ENCODE measurements at places on chromosomes 3 and 15.

DNA sequence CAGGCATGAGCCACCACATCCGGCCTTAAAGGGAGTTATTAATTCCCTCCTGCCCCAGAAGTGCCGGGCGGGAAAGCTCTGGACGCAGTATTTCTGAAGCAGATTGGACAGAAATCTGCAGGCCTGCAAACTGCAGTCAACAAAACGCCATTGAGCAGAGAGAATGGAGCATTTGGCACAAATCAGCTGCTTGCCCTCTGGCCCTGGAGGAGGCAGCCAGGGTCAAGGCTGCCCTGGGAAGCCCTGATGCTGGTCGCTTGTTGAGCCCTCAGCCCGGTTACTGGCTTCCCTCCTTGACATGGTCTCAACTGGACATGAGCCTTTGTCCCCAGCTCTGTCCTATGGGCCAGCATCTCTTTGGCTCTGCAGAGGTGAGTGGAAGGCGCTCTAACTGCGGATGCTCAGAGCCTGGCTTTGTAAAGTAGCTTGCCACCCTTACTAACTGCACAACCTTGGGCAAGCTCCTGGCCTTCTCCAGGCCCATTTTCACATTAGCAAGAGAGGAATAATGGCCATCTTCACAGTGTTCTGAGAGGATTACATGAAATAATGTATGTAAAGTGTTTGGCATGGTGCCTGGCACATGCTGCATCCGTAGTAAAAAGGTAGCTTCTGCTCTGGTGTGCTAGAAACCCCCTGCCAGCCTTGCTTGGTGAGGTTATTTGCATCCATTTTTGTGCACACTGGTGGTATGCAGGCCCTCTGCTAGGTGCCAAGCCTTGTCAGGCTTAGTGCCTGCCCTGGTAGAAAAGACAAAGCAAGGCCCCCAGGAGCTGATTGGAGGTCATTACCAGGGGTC lies 4.1 kb downstream of the SEMA4B start:
- DNase-seq, result no peak

- DNase-seq, result no peak
Measured at GRCh38 chr3:4313606-4314293, 10.6 kb downstream of the SETMAR start.

GRCh38 chr15:43285609-43286037 lies 18.9 kb upstream of the TGM5 start:
- DNase-seq, result peak; percentile 27

DNA sequence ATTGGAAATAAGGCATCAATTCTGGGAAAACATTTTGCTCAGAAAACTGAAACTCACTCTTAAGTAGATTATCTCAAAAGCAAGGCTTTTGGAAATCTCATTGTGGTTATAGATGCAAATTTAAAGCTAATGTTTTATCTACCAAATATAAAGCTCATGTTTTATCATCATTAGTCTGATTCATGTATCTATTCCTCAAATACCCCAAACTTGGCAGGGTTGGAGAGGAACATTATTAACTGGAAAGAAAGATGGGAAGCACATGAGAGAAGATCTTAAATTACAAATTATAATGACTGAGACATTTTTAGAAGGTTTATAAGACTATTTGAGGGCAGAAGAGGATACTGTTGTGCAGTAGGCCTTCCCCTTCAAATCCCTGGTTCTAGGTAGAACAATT lies 137.3 kb upstream of the TGFBR2 start:
- DNase-seq, result no peak

DNA sequence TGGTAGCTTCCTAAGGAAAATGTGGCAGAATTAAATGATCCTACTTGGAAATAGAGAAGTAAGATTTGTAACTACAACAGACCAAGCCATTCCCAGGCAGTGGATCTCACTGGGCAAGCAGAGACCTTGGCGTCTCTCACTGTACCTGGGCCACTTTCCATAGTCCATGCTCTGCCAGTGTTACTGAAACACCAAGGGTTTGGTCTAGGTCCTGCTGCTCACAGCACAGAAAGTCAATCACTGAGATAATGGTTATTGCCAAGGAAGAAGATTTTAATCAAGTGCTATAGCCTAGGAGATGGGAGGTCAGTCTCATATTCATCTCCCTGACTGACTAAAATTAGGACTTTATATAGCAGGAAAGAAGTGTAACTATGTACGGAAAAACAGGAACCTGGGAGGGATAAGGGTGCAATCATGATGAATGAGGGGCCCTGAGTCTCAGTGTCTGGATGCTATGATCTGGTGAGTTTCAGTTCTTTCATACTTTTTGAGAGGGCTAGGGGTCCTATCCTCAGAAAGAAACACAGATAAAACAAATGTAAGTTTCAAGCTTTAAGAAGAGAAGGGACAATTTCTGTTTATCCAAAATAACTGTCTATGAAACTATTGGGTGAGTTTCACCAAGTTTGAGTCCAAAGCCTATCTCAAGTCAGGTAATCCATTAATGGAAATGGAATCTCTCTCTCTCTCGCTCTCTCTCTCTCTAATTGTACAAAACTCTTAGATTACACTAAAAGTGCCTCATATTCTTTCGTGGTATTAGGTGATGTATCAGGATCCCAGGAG lies 20.6 kb downstream of the GPR15 start:
- DNase-seq, result no peak

DNA sequence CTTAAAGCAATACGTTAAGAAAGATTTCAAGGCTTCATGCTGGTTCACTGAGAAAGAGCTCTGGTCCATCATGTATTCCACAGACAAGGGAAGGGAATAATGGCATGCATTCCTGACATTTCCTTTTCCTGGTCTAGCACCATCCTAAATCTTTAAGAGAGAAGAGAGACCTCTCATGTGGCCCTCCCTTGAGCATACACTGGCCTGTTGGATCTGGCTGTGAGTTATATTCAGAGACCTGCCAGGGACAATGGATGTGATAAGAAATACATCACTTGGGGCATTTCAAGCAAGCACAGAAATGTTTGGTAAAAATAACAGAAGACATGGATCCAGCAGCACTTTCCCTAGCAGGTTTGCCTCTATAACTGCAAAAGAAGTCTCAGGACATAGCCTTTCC lies 507.8 kb downstream of the NLGN1 start:
- DNase-seq, result no peak

DNA sequence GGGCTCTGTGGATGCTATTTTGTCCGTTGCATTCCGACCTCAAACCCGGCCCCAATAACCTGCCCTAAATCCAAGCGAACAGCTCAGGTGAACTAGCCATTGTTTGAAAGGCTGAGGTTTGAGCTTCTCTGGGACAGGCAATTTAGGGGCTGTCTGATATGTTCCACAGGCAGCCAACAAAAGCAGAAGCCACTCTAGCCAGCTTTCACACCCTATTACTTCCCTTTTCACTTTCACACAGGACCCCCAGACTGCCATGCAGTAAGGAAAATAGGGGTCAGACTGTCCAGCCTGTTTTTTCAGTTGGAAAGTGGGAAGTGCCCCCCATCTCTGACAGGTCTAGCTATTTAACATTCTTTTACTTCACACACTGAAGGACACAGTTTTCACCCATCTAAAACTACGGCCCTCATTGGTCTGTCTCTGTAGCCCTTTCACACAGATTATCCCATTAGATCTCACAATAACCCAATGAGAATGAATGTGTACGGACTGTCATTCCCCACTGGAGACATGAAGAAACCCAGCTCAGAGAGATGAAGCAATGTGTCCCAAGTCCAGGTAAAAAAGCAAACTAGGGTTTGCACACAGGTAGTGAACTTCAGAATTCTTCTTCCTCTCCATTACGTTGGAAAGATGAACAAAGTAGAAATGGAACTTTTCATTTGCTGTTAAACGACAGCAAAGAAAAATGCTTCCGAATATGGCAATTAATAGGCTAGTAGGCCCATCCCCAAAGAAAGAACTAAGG lies 1.9 kb downstream of the CCDC12 start:
- no peak for DNase-seq

GRCh38 chr3:30492322-30493192 lies 113.8 kb upstream of the TGFBR2 start:
- no peak for DNase-seq

- DNase-seq, result peak; percentile 42
Measured at GRCh38 chr3:129829640-129830039, 63.9 kb downstream of the TMCC1 start.

DNA sequence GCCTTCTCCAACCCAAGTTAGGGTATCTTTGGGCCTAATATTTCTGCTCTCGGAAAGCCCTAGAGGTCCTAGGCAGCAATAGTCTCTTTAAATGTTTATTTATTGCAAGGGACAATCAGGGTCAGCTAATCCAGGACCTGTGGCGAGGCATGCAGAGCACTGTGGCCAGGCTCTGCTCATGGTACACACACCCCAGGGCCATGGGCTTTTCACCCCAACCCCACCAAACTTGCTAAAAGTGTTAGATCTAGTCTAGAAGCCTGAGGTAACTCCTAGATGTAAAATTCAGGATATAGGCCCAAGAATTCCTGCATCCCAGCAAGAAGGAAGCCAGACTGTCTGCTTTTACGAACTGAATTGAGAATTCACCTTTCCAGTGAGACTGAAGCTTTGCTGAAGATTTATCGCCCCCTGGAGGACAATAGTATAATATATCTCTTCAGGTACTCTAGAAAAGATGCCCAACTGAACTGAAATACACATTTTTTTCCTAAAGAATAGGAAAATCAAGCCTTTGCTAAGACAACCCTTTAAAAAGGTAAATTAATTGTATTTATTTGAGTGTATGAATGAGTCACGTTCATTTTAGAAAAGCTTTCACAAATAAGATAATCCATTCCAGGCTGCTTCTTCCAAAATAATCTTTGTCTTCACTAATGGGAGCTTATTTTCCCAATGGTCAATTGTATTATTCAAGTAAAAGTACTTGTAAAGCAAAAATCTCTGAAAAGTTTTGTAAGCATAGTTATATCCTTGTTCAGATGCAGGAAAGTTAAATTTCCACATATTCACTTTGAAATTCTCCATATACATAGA lies 89.8 kb downstream of the LRRC3B start:
- DNase-seq, result peak; percentile 14

GRCh38 chr3:124520970-124521369 lies 209.3 kb upstream of the UMPS start:
- peak; percentile 98 for DNase-seq

GRCh38 chr3:103554451-103554850 lies 1119.6 kb downstream of the ZPLD1 start:
- DNase-seq, result no peak

- peak; percentile 45 for DNase-seq
Measured at GRCh38 chr3:60917141-60917540, 334.1 kb downstream of the FHIT start.

GRCh38 chr3:72924055-72924454 lies 36.2 kb downstream of the GXYLT2 start:
- DNase-seq, result no peak

DNA sequence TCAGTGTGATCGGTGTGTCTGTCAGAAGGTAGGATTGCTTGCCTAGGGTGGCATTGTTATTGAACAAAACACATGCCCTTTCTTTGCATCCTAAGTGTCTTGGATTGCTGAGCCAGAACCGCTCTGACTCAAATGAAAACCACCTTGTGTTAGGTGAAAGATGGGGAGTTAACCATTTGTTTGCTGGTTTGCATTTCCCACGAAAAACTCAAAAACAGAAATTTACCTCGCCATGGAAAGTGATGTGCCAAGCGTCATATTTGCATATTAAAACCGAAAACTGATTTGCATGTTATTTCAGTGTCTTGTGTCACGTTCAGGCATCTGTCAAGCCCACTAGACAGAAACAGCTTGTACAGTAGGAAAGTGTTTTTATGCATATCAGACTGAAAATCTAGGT lies 474.6 kb upstream of the TPRG1 start:
- no peak for DNase-seq

GRCh38 chr15:98123297-98123696 lies 162.8 kb downstream of the ARRDC4 start:
- no peak for DNase-seq

DNA sequence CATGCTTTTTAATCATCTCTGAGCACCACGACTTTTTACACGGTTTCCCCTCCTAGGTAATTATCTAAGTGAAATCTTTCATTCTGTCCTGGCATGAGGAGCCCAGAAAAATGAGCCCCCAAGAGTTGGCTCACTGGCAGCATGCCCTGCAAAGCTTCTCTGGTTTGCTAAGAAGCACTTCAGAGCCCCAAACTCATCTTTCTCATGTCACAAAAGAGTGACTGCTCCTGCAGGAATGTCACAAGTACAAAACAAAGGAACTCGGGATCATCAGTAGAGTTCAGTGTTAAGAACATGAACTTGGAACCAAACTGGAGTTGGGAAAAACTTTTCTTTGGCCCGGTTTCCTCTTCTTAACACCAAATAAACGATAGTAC lies 123.9 kb downstream of the FOXB1 start:
- DNase-seq, result no peak

GRCh38 chr3:176412771-176413170 lies 784.5 kb downstream of the TBL1XR1 start:
- DNase-seq, result no peak

- DNase-seq, result no peak
Measured at GRCh38 chr3:6439226-6439625, 421.7 kb upstream of the GRM7 start.

DNA sequence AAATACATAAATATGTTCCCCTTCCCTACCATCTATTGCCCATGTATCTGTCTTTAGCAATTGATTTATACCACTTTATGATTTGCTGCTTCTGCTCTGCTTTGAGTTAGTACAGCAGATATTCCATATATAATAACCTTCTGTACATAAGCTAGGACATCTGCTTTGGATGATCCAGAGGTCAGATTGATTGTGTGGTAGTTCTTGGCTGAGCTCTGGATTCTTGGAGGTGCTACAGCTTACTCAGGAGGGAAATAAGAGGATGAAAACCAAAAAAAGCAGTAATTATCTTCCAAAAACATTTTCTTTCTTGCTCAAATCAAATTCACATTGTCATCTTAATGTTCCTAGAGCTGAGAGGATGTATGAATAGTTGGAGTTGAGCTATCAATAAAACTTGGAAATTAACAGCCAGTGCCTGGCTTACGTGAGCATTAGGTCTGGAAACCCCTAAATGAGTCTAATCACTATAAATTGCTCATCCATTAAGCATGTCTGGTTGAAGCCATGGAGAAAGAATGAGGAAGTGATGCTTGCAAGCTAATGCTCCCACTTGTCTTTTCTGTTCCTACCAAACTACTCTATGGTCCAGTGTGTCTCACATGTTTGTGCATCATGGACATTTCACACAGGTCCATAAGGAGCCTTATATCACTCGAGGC lies 36.3 kb upstream of the TMEM42 start:
- no peak for DNase-seq

DNA sequence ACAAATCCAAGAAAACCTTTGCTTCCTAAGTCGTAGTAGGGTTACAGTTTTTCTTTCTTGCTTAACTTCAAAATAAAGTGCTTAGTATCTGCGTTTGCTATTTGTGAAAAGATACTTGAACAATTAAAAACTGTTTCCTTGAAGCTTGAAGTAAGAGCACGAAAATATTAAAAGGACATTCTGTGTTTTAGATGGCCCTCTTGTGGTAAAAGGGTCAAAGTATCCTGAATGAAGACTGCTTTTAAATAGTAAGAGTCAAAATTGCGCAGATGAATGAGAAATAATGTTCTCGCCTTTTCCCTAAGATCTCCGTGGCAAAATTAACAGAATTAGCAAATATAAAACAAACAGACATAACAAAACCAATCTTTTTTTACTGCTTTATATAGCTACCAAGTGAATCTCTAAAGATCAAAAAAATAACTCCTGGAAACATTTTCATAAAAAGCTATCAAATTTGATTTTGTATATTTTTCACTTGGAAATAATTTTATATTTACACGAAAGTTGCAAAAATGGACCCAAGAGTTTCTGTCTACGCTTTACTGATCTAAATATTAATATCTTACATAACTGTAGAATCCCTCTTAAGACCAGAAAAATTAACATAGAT lies 175.4 kb downstream of the MBNL1 start:
- DNase-seq, result peak; percentile 13

GRCh38 chr3:132241776-132242514 lies 75.3 kb upstream of the ACP3 start:
- no peak for DNase-seq

Measured in NCI-H1092 treated with DMSO at 0.1 percent for 48 hours (cell line).